SK-N-DZ (cell line): ENCODE measurements at places on chromosomes 4 and X.

- no peak for DNase-seq
Measured at GRCh38 chr4:94920369-94920768, 162.6 kb downstream of the BMPR1B start.

- DNase-seq, result no peak
Measured at GRCh38 chrX:100677611-100678181, 33.7 kb downstream of the SRPX2 start.

GRCh38 chr4:122099896-122100295 is 52.2 kb upstream of the BLTP1 start:
- DNase-seq, result no peak

DNA sequence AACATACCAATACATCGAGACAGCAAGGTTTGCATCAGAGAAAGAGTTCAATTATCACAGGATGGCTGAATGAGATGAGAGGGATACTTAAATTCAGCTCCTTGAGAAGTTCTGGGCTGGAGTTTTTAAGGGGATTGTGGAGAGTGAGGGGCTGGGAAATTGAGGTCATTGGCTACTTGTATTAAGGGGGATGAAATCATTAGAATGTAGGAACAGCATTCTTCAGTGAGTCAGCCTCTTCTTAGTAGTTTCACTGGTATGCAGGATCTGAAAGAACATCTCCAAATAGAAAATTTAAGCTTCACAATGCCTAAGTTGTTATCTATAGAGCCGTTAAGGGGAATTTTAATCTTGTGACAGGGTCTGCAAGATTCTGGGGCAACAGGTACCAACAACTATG is 211.6 kb upstream of the TAPT1 start:
- no peak for DNase-seq

DNA sequence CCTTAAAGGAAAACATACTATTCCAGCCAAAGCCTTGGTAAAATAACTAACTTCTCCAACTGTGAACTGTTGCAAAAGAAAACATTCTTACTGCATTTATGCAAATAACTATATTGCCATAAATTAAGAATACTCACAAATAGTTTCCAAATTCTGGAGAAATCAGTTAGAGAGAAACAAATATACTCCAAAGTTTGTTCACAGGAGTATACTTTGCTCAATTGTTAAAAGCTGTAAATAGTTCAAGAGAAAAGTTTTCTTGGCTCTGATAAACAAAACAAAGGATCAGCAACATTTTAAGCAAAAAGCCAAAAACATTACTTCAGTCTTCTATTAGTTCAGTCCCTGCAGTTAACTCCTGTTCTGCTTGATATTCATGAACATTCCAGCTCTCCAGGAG is 83.0 kb downstream of the EIF4E start:
- no peak for DNase-seq

GRCh38 chr4:3599951-3600350 is 67.7 kb upstream of the LRPAP1 start:
- no peak for DNase-seq

DNA sequence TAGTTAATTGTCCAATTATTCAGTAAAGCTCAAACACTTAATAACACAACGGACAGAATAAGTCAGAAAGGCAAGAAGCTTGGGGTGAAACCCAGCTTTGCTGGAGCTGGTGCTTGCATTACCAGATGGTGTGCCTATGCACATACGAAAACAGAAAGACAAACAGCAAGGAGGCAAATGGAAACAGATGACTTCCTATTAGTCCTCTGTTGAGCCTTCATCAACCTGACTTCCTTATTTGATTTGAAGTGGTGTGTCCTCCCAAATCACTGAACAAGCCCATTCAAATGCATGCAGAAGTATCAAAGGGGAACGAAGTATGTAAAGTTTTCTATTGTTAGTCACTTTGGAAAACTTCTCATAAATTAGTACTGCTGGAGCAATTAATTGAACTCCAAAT is 166.2 kb downstream of the ATP10D start:
- DNase-seq, result no peak

DNA sequence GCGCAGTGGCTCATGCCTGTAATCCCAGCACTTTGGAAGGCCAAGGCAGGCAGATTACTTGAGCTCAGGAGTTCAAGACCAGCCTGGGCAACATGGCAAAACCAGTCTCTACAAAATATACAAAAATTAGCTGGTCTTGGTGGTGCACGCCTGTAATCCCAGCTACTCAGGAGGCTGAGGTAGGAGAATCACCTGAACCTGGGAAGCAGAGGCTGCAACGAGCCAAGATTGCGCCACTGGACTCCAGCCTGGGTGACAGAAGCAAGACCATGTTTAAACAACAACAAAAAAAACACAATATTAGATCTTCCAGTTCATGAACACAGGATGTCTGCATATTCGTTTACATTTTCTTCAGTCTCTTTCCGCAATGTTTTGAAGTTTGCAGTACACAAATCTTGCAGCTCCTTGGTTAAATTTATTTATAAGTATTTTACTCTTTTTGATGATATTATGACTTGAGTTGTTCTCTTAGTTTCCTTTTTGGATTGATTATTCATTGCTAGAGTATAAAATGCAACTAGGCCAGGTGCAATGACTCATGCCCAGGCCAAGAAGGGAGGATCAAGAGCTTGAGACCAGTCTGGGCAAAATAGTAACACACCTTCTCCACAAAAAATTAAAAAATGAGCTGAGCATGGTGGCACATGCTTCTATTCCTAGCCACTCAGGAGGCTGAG is 30.4 kb upstream of the ABCG2 start:
- no peak for DNase-seq

- no peak for DNase-seq
Measured at GRCh38 chr4:89364541-89364940, 56.9 kb upstream of the GPRIN3 start.

- no peak for DNase-seq
Measured at GRCh38 chr4:99002279-99002678, 6.8 kb downstream of the METAP1 start.

GRCh38 chr4:99411041-99411440 is 24.1 kb downstream of the ADH7 start:
- DNase-seq, result no peak

GRCh38 chrX:19866626-19867410 is 20.6 kb downstream of the SH3KBP1 start:
- DNase-seq, result no peak

DNA sequence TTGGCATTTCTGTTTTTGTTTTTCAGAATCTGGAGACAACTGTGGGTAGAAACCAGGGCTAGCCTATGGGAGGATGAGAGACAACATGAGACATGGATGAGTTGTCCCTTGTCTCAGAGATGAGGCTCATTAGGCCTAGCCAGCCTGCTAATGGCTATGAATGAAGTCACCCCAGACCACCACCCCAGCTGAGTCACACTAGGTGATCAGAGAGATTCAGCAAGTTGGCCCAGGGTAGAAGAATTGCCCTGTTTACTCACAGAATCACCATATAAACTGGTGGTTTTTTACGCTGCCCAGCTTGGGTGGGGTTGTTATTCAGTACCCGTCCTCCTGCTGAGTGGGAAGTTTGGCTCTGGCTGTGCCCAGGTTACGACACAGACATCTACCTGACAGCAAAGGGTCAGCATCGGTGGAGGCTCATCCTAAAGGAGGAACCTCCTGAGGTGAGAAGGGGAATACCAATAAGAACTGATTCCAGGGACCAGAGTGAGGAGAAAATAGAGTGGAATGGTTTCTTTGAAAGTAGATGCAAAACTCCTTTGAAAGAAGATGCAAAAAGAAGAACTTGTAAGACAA is 17.2 kb upstream of the ARSJ start:
- DNase-seq, result no peak

DNA sequence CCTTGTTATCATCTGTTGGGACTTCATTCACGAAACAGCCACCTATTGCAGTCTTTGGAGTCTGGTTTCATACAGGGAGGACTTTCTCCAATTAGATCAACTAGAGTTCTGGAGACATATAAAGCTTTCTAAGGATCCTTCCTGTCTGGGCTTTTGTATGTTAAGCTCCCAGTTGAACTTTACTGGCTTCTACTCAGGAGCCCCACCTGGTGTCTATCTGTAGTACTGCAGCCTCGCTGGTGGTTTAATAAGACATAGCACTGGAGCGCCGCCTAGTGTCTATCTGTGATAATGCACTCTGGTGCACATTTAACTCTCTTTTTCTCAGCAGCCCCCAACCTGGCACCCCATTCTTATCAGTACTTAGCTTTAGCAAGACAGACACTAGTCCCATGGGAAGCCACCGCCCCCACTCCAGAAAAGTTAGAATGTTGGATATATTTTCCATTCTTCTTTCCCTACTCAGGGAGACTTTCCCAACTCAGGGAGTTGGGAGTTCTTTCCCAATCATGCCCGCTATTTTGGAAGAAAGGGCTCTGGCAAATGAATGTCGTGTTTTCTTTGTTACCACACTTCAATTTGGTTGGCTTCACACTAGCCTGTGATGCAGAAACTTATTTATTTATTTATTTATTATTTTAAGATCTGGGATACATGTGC is 36.9 kb upstream of the SYTL4 start:
- peak; percentile 72 for DNase-seq

DNA sequence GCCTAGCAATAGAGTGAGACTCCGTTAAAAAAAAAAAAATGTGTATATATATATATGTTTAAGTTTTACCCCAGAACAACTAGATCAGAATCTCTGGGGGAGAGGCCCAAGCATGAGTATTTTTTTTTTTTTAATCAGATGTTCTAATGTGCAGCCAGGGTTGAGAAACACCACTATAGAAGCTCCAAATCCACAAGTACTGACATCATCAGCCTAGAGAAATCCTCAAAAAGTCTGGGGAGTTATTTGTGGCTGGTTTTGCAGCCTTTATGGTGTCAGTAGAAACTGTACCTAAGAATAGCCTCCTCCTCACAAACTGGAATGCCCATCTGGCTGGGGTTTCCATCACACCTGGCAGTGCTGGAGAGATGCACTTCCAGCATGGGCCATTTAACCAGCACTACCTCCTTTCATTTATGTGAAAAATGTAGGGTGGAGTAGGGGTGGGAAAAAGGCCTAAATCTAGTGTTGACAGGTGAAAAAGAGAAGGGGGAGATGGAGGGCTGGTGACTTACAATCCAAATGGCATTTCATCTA is 93.5 kb downstream of the CBLL2 start:
- no peak for DNase-seq

- DNase-seq, result no peak
Measured at GRCh38 chrX:87924619-87925018, 407.0 kb downstream of the KLHL4 start.

DNA sequence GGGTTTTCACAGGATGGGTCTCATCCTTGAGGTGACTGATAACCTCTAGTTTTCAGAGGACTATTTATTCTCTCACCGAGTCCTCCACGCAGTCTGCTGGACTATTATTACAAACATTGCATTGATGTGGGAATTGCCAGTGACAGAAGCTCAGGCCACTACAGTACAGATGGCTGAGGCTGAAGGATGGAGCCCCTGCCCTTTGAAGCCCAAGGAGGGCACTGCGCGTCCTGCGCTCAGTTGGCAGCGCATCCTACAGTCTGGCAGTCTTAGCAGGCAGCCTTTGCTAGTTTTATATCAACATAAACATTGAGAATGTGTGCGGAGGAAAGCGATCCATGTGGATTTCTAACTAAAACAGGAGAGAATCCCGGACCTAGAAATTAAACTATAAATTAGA is 1.5 kb upstream of the RELL1 start:
- no peak for DNase-seq

DNA sequence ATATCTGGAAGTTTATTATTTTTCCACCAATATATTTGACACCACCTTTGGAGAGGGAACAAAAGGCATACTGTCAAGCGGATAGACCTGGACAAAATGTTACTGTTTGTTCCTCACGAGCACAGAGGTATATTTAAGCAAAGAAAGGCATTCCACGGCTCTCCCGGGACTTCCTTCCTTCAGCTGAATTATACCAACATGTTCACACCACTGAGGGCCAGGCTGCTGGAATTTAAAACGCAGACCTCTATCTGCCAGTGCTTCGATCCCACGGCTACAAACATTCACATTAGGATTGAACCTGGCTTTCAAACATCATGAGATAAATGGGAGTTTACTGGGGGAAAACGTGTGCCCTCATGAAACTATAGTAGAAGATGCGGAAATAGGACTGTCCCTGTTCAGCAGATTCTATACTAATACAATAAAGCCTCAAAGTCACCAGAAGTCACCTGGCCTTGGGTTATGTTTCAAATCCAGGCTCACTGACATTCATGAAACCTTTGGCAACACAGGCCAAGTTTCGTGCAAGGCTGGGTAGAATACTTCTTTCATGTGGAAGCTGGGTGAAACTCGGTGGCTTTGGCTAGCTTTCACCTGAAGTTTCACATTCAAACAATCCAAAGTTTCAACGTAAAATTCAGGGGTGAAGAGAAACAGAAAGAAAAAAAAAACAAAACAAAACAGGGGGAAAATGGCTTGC is 39.5 kb downstream of the SORBS2 start:
- DNase-seq, result no peak

DNA sequence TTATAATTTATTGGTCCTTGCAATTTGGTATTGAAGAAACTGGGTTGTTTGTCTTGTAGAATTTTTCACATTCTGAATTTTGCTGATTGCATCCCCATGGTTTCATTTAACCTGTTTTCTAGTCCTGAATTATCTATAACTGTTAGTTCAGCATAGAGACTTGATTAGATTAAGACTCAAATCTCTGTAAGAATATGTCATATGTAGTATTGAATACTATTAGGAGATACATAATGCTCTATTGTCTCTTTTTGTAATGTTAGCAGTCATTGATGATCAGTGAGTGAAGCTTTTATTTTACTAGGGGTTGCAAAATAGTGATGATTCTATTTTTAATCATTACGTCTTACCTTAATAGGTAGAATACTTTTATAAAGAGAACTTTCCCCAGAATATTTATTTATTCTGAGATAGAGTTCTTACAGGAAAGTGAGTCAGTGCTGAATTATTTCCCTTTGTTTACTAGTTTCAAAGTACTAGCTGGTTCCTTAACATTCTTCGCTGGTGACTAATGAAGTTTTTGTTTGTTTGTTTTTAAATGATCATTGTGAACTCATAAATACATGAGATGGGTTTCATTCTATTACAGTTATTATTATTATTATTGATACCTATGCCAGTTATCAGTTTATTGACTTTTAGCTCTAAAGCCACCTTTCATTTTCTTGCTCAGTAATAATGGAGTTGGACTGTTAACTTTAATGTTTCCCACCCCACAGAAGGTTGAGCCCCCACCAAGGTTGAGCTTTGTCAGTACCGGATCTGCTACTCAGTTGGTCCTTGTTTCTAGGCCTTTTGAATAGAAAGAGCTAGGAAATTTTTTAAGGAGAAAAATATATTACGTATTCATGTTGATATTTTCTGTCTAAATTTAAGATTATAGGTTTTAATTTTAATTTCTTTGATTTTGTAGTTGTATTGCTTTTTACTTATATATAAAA is 102.3 kb downstream of the LARP1B start:
- no peak for DNase-seq

DNA sequence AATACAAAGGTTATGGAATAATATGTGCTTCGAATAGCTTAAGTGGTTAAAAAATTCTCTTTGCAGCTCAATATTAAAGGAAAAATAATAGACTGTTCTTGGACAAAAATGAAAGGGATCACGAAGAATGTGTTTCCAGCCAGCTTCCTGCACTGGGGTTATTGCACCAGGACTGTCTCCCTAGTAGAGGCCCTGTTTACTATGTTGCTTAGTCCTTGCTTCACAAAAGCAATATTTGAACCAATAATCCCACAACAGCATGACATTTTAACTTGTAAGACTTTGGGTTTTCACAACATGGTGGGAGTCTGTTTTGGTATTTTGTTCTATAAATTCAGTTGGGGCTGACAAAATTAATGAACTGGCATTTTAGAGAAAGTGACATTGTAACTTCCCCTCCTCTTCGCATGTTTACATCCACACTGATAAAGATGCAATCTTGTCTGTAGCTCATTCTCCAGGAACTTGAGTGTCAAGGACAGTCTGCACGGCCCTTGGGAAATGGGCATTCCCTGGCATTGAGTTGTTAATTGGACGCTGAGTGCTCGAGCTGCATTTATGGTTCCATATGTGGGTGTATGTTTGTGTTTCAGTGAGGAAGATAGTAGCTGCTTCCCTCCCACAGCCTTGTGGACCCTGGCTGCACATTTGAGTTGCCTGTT is 39.0 kb downstream of the SHROOM2 start:
- DNase-seq, result no peak
